ENCODE measurements at places on chromosomes 2 and 18. TPM values are rescaled to one million over a fixed set of nuclear protein-coding genes. Genes with fewer than 3 reads are reported as not detected.
A peak's percentile ranks its signal among the peaks of the same experiment; 100 is the strongest.

DNA sequence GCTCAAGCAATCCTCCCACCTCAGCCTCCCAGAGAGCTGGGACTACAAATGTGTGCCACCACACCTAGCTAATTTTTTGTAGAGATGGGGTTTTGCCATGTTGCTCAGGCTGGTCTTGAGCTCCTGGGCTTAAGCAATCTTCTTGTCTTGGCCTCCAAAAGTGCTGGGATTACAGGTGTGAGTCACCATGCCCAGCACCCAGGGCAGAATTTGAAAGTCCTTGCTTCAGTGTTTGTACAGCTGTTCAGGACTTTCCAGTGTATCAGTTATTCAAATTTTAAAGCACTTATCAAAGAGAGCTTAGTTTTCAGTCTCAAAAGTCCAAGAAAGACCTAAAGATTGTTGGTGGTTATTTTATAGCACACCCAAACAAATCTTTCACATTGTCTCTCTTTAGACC is 43.6 kb upstream of the VPS54 start:
- no peak overlapping the region for H3K27ac ChIP-seq
- DNase-seq: no peak
- H3K36me3 ChIP-seq: no peaks in the 10 kb centered on the region
- no peak overlapping the region for H3K4me3 ChIP-seq
- no peaks in the 10 kb centered on the region for H3K4me1 ChIP-seq

DNA sequence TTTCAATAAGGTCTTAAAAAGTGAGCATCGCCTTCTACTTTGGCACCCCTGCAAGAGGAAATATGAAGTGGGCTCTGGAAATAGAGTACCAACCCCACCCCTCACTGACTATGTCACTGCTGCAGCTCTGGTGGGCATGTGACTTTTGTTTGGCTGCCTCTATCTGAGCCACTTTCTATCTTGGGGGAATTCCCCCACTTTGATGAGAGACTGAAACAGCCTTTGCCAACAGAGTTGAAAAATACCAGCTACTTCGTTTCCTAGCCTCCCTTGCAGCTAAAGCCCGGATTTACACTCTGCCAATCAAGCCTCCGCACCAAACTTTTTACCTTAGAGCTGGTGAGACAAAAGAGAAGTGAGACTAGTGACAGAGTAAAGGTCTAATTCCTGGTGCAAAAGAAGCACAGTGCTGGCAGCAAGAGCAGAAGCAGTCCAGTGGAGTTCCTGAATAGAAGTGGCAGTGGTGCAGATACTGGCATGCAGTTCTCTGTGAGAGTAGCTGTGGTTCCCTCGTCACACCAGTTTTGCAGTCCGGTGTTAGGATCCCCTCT is 12.0 kb upstream of the GALNT14 start:
- H3K4me1 ChIP-seq: peaks cover 4% of the 10 kb centered on the region
- H3K27me3 ChIP-seq: no peaks in the 10 kb centered on the region
- DNase-seq: no peak
- no peaks in the 10 kb centered on the region for H3K36me3 ChIP-seq
- H3K27ac ChIP-seq: peak overlapping the region; percentile 30

AQP12B gene
- polyA plus RNA-seq: not detected

DNA sequence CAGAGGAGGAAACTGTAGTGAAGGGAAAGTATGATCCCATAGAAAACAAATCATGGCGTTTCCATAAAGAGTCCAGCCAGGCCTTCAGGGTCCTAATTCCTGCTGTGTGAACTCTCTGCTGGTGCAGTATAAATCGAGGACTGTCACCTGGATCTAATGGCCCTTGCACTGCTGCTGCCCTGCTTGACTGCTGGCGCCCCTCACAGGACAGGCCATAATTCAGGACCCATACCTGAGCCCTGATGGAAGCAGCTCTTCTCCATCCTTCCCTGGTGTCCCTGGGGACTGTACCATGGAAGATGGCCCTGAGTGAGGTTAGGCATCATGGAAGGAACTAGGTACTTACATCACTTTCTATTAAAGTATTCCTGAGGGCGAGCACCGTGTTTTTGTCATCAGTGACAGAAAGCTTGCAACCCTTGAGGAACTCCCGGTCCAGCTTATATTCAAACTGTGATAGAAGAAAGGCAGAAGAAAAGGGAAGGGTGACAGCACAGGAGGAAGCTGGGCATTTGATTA is 116.9 kb downstream of the RIF1 start:
- H3K27me3 ChIP-seq: no peaks in the 10 kb centered on the region
- peaks cover 5% of the 10 kb centered on the region for H3K36me3 ChIP-seq
- peak overlapping the region; percentile 82 for H3K4me3 ChIP-seq
- DNase-seq: no peak
- H3K27ac ChIP-seq: peak overlapping the region; percentile 92

GRCh38 chr2:235576337-235576910 is 82.6 kb downstream of the AGAP1 start:
- H3K27ac ChIP-seq: no peak overlapping the region
- no peaks in the 10 kb centered on the region for H3K4me1 ChIP-seq
- DNase-seq: no peak
- H3K27me3 ChIP-seq: peaks cover 11% of the 10 kb centered on the region
- H3K36me3 ChIP-seq: no peaks in the 10 kb centered on the region

DNA sequence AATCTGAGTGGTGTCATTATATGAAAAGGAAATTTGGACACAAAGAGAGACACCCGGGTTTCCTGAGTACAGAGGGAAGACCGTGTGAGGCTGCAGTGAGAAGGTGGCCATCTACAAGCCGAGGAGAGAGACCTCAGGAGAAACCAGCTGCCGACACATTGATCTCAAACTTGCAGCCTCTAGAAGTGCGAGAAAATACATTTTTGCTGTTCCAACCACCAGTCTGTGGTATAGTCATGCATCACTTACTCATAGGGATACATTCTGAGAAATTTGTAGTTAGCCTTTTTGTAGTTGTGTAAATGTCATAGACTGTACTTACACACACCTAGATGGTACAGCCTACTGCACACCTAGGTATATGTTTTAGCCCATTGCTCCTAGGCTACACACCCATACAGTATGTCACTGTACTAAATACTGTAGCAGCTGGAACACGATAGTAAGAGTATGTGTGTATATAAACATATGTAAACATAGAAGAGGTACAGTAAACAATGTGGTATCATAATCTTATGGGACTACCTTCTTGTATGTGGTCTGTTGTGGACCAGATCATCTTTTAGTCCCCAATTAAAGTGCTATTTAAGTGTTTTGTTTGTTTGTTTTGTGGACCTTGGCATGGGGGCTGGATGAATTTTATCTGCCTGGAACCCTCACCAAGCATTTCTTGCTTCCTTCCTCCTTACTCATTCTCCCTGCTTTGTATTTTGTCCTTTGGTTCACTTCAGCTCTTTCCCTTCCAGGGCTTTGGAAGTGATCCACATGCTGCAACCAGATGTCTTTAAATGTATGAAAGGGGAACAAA is 38.3 kb upstream of the SESTD1 start:
- H3K27me3 ChIP-seq: no peaks in the 10 kb centered on the region
- no peaks in the 10 kb centered on the region for H3K36me3 ChIP-seq
- H3K4me3 ChIP-seq: no peak overlapping the region
- no peak overlapping the region for H3K27ac ChIP-seq

FOXI3 gene
- not detected for polyA plus RNA-seq

DNA sequence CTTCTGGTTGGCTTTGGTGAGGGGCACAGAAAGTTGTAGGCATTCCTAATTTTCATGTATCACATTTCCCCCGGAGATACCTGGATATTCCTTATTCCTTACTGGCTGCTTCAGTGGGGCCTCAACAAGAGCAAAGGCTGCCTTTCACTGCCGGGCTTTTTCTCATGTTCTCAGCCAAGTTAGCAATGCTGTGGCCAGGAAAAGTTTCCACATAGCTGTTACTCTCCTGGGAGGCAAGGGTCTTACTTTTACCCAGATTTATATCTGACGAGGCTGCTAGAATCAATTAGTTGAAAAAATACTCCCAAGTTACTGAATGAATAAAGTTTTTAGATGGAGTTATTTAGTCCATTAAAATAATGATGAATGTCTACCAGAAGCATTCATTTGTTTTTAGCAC is 230.5 kb downstream of the ZNF407 start:
- H3K36me3 ChIP-seq: peaks cover 16% of the 10 kb centered on the region
- H3K4me3 ChIP-seq: no peak overlapping the region
- H3K4me1 ChIP-seq: peaks cover 9% of the 10 kb centered on the region
- H3K27me3 ChIP-seq: no peaks in the 10 kb centered on the region

GRCh38 chr2:18704276-18704675 is 114.9 kb upstream of the NT5C1B start:
- no peaks in the 10 kb centered on the region for H3K36me3 ChIP-seq
- H3K27me3 ChIP-seq: no peaks in the 10 kb centered on the region
- no peaks in the 10 kb centered on the region for H3K4me1 ChIP-seq
- DNase-seq: no peak

FNDC4 gene
- 0.33 TPM for polyA plus RNA-seq

DNA sequence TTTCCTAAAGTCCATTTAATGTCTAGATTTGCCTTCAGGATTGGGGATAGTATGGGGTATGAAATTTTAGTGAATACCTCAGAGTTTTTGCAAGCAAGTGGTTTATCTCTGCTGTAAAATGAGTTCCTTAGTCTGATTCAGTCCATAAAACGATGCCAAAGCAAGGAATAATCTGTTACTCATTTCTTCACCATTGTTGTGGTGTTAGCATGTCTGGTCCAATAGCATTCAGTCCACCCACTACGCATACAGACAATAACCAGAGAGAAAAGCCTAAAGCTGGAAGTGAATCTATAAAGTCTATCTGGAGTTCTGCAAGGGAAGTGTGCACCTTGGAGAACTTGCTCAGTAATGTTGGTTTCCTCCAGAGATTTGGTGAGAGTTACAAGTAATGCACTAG is 12.9 kb upstream of the DPP4 start:
- no peak overlapping the region for H3K27ac ChIP-seq
- no peak for DNase-seq
- no peak overlapping the region for H3K4me3 ChIP-seq

ADRA2B gene
- 0.15 TPM for polyA plus RNA-seq

GRCh38 chr2:229922449-229923386 is at the start of gene FBXO36:
Gene FBXO36 (plus strand): TSS chr2:229922503. CDS start chr2:229922514, 11 bp downstream.
- peak within 1 kb of the TSS; percentile 96 for H3K4me3 ChIP-seq
- H3K4me1 ChIP-seq: peaks cover 36% of the 10 kb centered on the region
- peaks cover 18% of the 10 kb centered on the region for H3K36me3 ChIP-seq
- peak within 1 kb of the TSS; percentile 100 for H3K27ac ChIP-seq
- no peak for DNase-seq
- no peaks in the 10 kb centered on the region for H3K27me3 ChIP-seq

- H3K27me3 ChIP-seq: no peaks in the 10 kb centered on the region
- H3K27ac ChIP-seq: no peak overlapping the region
- H3K36me3 ChIP-seq: no peaks in the 10 kb centered on the region
- H3K4me1 ChIP-seq: peaks cover 96% of the 10 kb centered on the region
Observed at GRCh38 chr2:62202019-62202722, 6.3 kb downstream of the B3GNT2 start.

DHRS9 gene
- not detected for polyA plus RNA-seq

FHL2 gene
- not detected for polyA plus RNA-seq

- no peaks in the 10 kb centered on the region for H3K4me1 ChIP-seq
- H3K27ac ChIP-seq: no peak overlapping the region
- no peak for DNase-seq
- H3K36me3 ChIP-seq: no peaks in the 10 kb centered on the region
- H3K4me3 ChIP-seq: no peak overlapping the region
Observed at GRCh38 chr2:130805613-130806012, 31.1 kb upstream of the ARHGEF4 start.
